ENCODE measurements at places on chromosomes 13 and 19.

GRCh38 chr19:54317965-54318240, 4.9 kb upstream of the LILRA5 start:
- DNase-seq = no peak

GRCh38 chr13:33860526-33860925, 42.6 kb downstream of the RFC3 start:
- no peak for DNase-seq

DNA sequence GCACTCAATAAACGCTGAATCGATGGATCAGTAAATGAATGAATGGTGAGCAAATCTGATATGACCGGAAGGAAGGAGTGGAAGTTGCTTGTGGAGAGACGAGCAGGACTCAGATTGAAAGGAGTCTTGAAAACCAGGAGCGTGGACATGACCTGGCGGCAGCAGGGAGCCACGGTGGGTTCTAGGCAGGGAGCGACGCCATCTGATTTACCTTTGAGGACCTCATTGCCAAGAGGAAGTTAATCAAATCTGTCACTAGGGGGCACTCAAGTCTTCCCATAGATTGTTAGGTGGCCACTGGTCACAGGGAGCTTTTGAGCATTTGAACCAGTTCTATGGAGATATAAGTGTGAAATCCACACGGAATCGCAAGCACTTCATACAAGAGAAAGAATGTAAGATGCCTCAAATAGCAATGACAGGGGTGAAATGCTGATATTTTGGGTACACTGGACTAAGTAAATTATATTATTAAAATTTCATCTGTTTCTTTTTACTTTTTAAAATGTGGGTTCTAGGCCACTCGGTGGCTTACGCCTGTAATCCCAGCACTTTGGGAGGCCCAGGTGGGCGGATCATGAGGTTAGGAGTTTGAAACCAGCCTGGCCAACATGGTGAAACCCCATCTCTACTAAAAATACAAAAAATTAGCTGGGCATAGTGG, 9.2 kb upstream of the FBN3 start:
- DNase-seq = peak; percentile 95

GRCh38 chr13:40252241-40252640, 414.2 kb downstream of the FOXO1 start:
- DNase-seq = no peak

DNA sequence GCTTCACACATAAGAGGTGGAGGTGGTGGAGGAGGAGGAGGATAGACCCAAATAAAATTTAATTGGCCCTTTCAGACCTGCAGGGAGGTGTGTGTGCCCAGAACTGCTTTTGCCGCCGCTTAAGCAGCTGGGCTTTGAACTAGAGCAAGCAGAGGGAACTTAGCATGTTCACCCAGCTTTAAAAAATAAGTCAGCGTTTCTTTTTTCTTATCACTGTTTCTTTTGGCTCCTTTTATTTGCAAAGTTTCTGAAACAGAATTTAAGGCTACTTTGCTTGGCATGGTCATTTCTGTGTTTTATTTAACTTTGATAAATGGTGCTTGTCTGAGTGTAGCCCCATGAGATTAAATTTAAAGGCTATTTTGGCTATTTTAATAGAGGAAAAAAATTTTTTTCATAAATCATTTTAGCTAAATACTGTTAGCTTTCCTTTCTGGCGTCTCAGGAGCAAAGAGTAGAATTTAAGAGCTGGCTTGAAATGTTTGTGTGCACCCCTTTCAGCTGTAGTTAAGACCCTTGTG, 43.3 kb upstream of the RNF113B start:
- no peak for DNase-seq

- DNase-seq = peak; percentile 68
Measured at GRCh38 chr19:45613926-45614725, 12.1 kb upstream of the GPR4 start.

DNA sequence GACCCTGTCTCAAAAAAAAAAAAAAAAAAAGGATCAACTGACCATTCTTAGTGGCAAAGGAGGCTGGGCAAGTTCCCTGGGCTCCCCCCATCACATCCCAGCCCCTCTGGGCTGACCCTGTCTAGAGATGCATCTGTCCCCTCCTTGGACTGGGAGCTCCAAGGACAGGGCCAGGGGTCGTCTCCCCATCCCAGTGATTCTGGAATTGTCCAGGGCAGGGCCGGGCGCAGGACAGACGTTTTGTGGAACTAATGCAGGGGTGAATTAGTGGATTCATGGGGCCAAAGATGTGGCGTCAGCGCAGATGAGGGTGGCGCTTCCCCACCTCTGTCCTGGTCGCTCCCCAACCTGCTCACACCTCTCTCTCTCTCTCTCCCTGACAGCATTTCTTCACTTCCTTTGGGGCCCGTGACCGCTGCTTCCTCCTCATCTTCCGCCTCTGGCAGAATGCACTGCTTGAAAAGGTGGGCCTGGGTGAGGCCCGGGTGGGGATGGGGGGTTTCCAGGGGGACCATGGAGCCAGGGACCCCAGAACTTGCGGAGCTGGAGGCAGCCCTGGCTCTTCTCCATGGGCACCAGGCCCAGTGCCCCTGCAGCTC, 11.1 kb downstream of the GRAMD1A start:
- no peak for DNase-seq

DNA sequence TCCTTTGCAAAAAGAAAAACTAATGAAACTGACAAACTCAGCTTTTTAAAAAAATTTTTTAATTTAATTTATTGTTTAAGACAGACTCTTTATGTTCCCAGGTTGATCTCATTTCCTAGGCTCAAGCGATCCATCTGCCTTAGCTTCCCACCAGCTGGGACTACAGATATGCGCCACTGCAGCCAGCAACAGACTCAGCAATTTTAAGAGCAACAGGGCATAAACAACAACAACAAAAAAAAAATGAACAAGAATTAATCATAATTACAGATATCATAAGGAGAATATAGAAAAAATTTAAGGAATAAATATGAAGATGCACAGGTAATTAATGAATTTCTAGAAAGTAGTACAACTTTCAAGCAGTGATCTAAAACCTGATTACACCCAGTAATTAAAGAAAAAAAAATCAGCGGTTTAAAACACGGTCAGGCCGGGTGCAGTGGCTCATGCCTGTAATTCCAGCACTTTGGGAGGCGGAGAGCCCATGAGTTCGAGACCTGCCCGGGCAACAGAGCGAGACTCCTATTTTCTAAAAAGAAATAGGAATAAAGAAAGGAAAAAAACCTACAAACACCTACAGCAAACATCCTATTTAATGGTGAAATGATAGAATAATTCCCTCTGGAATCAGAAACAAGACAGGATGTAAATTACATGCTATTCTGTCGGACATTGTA, 1.4 kb downstream of the ZNF699 start:
- no peak for DNase-seq

GRCh38 chr19:28972058-28972852, 240.7 kb downstream of the UQCRFS1 start:
- no peak for DNase-seq

DNA sequence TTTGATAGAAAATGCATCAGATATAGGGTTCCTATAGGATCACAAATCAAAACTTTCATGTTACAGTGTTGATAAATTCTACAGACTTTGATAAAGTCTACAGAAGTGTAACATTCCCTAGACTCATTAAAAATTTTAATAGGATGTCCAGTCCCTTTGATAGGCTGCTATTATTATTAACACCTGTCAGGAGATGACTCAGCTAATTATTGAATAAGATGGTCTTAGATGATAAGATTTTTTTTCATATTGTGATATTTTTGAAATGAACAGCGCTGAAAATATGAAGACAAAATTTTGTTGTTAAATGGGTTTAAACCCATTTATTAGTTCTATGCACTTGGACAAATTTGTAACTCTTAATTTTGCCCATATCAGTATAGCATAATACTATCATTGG, 356.8 kb upstream of the SLITRK1 start:
- DNase-seq = no peak

DNA sequence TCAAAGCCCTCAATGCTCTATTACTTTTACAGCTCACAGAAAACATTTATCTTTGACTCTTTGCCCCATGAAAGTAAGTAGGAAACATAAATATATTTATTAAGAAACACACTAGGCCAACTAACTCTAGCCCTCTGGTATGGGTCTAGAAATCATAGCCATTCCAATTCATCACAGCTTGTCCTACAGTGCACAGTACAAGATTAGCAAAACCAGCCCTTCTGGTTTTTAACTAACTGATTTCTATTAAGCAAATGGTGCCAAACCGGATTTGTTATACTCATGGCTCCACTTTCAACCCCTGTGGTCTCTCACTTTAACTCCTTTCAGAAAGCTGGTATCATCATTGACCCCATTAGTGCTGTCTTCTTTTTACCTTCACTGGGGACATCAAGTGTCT, 5.6 kb upstream of the LRRC63 start:
- DNase-seq = no peak

DNA sequence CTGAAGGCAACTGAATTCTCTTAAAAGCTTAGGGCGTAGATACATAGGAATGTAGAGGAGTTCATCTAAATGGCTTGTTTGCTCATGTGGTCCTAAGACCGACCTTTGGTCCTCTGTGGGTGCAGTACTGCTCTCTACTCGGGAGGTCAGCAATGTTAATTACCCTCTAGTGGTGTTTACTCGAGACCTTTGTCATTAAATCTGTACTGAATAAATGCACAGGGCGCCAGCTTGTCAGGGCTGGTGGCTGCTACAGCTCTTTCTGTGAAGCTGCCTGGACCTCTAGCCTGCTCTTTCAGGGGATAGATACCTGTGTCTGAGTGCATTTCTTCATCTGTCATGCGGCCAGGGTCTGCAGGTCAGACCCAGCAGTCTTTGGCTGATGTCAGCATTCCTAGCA, 29.2 kb upstream of the MPHOSPH8 start:
- no peak for DNase-seq

DNA sequence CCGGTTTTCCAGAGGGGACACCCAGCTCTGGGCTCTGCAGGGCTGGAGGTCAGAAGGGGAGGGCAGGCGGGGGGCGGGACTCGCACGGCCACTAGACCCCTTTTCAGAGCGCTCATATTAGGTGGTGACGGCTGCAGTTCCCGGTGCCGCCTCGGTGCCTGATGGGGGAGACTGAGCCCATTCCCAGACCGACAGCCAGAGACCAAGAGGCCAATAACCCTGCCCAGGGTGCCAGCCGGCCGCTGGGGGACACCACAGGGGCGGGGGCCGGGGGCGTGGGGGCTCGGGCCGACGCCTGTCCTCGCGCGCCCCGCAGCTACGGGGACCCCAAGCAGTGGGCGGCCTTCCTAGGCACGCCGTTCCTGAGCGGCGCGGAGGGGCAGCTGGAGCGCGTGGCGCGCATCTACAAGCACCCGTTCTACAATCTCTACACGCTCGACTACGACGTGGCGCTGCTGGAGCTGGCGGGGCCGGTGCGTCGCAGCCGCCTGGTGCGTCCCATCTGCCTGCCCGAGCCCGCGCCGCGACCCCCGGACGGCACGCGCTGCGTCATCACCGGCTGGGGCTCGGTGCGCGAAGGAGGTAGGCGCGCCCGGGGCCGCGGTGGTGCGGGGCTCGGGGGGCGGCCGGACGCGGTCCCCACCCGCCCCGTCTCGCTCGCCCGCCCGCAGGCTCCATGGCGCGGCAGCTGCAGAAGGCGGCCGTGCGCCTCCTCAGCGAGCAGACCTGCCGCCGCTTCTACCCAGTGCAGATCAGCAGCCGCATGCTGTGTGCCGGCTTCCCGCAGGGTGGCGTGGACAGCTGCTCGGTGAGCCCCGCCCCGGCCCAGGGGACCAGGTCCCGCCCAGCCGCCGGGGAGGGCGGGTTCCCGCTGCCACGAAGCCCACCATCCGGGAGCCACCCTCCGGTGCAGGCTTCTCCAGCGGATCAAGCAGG, 2.4 kb downstream of the TIMM13 start:
- no peak for DNase-seq

DNA sequence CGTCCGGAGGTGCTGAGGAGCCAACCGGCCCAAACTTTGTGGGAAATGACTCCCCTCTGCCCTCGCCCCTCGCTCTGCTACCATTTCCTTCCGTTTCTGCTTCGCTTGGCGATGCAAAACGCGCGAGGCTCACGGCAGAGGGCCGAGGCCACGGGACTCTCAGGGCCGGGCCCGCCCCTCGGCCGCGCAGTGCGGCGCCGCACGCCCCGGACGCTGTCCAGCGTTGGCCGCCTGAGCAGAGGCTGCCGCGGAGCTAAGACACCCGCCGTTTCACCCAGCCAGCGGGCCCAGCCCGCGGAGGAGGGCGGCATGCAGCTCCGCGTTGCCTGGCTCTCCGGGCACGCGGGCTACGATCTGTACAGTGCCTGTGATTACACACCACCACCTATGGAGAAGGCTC, 2.1 kb upstream of the ZNF578 start:
- no peak for DNase-seq

DNA sequence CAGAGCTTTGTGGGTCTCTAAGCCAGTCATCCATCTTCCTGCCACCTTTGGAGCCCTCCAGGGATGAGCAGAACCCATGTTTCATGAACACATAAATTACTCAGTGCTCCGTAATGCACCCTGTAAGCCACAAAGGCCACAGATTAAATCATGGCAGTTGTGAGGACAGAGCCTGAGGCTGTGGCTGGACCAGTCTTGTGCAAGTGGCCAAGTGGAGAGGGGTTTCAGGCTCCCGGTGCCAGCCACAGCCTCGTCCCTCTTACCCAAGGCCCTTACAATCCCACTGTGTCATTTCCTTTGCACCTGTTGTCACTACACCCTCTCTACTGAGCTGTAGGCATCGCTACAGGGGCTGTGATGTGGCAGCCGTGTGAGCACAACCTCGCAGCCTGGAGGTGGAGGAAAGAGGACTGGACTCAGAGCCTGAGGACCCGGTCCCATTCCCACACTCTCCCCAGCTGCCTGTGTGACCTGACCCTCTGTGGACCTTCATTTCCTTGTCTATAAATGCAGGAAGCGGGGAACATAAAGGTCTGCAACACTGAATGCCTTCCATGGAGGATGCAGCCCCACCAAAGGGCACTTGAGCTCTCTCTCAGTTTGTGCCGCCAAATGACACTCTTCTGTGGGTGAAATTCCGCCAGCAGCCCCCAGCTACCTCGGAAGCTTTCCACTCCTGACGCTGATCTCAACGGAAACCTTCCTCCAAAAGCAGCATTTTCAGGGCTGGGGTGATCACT, 792.0 kb downstream of the UQCRFS1 start:
- no peak for DNase-seq

- DNase-seq = no peak
Measured at GRCh38 chr19:13038306-13039210, 43.3 kb downstream of the NFIX start.

DNA sequence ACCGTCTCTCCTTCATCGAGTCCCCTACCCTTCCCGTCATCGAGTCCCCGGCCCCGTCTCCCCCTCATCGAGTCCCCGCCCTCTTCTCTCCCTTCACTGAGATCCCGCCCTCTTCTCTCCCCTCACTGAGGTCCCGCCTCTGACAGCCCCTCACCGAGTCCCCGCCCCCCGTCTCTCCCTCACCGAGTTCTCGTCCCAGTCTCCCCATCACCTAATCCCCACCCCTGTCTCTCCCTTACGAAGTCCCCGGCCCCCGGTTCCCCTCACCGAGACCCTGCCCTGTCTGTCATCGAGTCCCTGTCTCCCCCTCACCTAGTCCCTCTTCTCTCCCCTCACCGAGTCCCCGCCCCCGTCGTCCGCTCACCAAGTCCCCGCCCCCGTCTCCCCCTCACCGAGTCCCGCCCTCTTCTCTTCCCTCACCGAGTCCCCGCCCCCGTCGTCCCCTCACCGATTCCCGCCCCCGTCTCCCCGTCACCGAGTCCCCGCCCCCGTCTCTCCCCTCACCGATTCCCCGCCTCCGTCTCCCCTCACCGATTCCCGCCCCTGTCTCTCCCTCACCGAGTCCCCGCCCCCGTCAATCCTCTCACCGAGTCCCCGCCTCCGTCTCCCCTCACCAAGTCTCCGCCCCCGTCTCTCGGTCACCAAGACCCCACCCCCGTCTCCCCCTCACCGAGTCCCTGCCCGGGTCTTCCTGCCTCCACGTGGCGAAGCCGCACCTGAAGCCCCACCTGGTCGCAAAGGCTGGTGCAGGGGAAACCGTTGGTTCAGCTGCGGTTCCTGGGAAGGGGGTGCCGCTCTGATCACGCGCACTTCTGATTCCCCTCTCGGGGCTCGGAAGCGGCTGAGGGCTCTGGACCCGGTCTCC, 23.9 kb upstream of the ZNF846 start:
- peak; percentile 98 for DNase-seq

All from hematopoietic multipotent progenitor cell treated with erythropoietin and hydrocortisone succinate and interleukin-3 and kit ligand, for 6 days (in vitro differentiated cells).